Small intestine (tissue), 16 donors: ENCODE measurements at places on chromosomes 5 and 9. TPM values are rescaled to one million over a fixed set of nuclear protein-coding genes. Genes with fewer than 3 reads are reported as not detected.

The PCDHGB7 gene
- 1.8 TPM for polyA plus RNA-seq

DNA sequence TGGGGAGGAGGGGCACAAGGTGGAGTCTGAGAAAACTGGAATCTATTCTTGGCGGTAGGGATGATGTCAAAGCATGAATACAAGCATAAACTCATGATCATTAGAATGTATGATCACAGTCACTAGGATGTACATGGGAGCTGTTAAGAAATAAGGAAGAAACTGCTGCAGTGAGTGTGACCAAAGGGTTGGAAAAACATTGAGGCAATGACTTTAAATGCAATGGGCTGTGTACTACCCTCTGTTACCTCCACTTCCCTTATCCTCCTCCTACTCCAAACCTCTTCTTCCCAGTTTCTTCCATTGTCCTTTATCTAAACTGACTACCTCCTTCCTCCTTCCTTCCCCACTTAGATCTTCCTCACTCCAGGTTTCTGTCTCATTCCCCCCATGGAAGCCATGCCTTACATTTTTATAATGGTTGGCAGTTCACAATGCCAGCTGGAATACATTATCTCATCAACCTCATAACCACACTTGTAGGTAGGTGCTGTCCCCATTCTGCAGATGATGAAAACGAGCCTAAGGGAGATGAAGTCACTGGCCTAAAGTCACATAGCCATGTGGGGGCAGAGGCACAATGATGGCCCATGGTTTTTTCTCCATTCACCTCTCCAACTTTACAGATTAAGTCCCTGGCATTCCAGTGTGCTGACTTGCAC is 21.9 kb upstream of the TNFSF15 start:
- no peak for DNase-seq

GRCh38 chr5:9437741-9438240 is 108.1 kb downstream of the SEMA5A start:
- no peak for DNase-seq

DNA sequence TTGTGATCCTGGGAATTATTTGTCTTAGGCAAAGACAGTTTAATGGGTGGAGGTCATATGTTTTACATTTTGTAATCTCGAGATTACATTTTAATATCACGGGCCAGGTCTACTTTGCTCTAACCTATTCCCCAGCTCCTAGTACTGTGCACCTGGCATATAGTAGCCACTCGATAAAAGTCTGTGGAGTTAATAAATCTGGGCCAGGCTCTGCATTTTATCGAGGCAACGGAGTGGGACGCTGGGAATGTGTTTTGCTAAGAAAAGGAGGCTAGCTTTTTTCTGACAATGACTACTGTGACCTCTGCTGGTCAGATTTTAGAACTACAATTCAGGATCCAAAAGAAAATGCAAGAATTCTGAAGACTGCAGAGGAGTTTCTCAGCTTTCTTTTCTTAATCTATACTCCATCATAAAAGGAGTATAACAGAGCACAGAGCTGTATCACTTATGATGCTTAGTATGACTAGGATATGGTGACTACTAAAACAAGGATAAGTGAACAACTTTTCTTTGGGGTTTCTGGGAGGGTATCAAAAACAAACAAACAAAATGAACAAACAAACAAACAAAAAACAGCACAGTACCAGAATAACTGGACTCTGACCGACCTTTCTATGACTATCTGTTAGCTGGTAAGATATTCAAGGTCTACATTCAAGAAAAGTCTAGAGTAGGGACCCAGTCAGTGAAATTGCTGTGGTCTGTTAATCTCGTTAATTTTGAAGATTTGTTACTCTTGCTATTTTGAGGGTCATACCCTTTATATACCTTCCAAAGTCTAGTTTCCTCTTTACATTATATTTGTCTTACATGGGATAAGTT is 46.1 kb upstream of the CER1 start:
- DNase-seq = peak; percentile 56

- peak; percentile 92 for DNase-seq
These were observed 1.6 kb downstream of the PHYKPL start for GRCh38 chr5:178230879-178231538.

The SLC6A7 gene
- polyA plus RNA-seq = 7.1 TPM

GRCh38 chr5:111775224-111775623 is 18.2 kb upstream of the NREP start:
- DNase-seq = peak; percentile 15

The PRSS3 gene
- 430 TPM for polyA plus RNA-seq

The FAT2 gene
- polyA plus RNA-seq = 0.01 TPM

GRCh38 chr5:157113002-157113401 is 4.2 kb upstream of the HAVCR2 start:
- no peak for DNase-seq

DNA sequence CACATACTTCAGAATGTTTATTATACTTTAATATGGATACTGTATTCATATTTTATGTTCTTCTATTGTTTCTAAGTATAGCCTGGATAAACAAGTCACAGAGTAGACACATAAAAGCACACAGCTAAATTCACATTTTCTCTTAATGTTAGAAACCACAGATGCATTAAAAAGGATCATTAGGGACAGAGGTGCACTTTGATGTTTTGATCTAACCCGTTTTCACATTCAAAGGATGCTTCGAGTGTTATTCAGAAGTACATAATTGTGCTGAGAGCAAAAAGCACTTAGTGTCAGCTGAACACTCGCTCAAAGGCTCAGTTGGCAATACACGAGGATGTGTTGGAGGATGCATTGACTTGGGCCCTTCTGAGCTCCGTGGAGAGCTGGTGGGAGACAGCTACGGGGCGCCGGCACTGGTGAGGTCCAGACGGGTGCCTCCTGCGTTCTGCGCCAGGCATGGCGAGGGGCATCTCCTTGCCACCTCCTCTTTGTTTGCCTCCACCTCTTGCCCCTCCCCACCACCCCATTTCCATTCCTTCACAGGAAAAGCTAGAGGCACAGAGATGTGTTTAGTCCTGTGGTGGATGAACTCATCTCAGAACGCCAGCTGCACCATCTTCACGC is 35.5 kb downstream of the MED10 start:
- no peak for DNase-seq

DNA sequence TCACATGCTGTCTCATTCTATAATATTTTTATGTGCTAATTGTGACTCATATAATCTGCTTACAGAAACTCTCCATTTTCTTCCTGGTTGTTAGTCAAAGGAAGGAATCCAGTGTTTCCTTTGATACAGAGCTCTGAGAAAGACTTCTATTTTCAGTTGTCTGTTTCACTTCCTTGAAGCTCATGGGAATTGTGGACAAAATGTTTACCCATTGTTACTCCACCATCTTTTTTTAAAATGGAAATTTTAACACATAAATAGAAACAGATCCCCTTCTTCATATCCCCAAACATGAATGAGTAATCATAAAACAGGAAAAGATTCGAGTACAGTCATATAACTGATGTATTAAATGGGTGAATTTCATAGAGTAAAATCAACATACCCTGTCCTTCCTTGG is 42.0 kb upstream of the KCNN2 start:
- DNase-seq = no peak

The SPINK4 gene
- 1,209 TPM for polyA plus RNA-seq

The SGCD gene
- polyA plus RNA-seq = 7.5 TPM

- DNase-seq = peak; percentile 13
These were observed 326.9 kb downstream of the SH3GL2 start for GRCh38 chr9:17905781-17906175.

DNA sequence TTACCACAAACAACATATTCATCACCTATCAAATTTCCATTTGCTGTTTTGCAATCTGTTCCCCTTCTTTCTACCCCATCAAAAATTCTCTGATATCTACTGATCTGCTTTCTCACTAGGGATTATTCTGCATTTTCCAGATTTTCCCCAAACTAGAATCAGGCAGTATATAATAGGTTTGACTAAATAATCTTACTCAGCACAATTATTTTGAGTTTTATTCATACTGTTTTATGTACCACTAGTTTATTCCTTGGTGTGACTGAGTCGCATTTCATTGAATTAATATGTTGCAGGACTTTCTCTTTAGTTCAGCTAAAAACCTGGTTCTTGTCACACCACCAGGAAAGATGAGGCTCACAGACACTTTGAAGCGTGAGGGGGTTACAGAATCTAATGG is 131.4 kb downstream of the CYLC2 start:
- no peak for DNase-seq

The TMEM215 gene
- polyA plus RNA-seq = not detected

DNA sequence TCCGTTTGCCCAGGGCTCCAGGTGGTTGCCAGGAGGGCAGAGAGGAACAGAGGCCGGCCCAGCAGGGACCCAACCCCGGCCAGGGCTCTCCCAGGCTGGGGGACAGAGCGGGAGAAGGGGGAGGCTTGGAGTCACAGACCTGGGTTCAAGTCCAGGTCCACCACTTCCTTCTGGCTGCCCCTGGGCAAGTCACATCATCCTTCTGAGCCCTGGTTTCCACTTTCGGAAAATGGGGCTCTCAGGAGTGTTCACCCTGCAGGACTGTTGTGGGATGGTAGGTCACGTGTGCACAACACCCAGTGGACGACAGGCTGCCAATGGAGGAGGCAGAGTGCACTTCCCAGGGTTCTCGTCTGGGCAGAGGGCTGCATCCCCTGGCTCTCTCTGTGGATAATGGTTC is 245.4 kb downstream of the PBX3 start:
- no peak for DNase-seq

The ARAP3 gene
- 0.45 TPM for polyA plus RNA-seq

GRCh38 chr9:20479419-20480155 is 142.7 kb downstream of the MLLT3 start:
- DNase-seq = peak; percentile 66

DNA sequence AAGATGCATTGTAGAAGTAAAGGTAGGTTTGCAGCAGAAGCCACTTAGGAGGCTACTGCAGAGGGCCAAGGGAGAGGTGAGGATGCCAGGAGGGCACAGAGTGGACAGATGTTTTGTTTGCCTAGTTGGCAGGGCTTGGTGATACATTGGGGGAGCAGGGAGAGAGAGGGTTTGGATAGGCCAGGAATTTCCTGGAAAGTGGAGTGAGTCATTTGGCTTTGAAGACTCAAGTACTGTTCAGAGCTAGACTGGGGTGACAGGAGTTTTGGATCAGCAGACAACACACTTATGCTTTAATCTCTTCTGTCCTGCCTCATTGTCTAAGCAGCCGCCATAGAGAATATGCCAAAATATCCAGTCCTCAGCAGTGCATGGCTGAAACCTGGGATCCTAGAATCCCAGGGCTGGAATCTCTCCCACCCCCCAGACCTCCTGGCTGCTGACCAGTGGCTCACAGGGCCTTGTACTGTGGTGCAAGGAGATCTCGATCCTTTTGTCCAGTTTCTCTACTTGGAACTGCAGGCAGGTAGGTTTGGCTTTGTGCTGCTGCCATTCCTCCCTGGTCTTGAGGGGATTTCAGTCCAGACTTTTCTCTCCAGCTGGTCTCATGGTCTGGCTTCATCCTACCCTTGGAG is 11.0 kb downstream of the TMEM268 start:
- no peak for DNase-seq

DNA sequence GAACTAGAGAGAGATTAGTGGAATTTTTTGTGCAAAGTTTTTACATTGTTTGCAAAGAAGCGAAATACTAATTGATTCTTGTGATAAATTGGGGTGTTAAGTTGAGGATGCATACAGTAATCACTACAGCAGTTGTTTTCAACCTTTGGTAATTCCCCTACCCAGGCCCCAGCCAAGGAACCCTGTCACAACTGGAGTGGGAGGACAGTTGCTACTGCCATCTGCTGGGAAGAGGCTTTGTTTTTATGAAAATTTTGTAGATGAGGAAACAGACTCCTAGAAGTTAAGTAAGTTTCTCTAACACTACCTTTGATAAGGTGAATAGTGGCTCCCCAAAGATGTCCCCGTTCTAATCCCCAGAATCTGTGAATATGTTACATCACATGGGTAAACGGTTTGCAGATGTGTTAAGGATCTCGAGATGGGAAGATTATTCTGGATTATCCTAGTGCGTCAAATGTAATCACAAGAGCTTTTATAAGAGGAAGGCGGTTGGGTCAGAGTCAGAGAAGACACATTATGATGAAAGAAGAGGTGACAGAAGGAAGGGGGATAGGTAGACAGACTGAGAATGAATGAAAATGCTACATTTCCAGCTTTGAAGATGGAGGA is 34.0 kb upstream of the PPP1R2B start:
- DNase-seq = peak; percentile 57
